ENCODE measurements at places on chromosomes 5 and 9.

DNA sequence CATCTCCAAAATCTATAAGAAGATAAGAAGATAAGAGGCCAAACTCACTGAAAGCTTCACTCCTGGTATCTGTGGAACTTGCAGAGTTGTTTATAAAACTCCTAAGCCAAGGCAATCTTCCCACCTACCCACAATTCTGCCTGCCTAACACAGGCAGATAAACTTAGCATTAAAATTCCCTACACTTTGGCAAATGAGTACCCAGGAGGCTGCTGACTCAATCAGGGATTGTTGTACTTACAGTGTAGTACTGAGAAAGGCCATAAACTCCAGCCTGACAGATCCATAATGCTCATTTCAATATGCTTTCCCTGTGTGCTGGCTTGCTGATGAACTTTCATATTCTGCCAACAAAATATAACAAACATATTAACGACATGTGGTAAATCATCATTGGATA lies 725.2 kb downstream of the BRINP1 start:
- no peak for DNase-seq

- DNase-seq: no peak
Observed at GRCh38 chr5:91272858-91273257, 110.3 kb downstream of the ARRDC3 start.

- DNase-seq: no peak
Observed at GRCh38 chr9:132154863-132155567, 6.8 kb upstream of the NTNG2 start.

- DNase-seq: no peak
Observed at GRCh38 chr5:127754259-127754658, 51.1 kb downstream of the CCDC192 start.

- DNase-seq: no peak
Observed at GRCh38 chr9:136732444-136733178, 10.1 kb downstream of the LCN10 start.

- no peak for DNase-seq
Observed at GRCh38 chr5:59264639-59265245, 628.8 kb downstream of the PDE4D start.

DNA sequence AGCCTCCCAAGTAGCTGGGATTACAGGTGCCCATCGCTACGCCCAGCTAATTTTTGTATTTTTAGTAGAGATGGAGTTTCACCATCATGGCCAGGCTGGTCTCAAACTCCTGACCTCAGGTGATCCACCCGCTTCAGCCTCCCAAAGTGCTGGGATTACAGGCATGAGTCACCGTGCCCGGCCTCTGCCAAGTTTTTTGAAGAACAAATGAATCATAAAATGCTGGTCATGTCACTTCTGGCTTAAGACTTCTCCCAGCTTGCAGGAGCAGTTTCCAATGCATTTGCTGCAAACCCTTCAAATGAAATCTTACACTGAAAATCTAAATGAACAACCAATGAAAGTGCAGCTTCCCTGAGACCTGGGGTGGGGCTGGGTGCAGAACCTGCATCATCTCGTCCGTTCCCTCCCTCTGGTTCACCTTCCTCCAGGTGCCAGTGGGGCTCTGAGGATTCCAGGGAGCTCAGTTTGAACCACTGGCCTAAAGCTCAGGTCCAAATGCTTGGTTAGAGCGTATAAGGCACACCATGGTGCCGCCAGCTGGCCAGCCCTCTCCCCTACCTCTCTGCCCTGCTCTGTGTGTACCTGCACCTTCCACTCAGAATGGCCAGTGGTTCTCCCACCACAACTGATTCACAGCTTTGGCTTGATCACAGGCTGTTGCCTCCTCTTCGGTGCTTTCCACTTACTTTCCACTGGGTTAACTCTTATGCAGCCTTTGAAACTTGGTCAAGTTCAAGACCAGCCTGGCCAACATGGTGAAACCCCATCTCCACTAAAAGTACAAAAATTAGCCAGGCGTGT lies 39.8 kb upstream of the FUBP3 start:
- DNase-seq: no peak

GRCh38 chr5:139566611-139567010 lies 5.5 kb downstream of the UBE2D2 start:
- no peak for DNase-seq

- DNase-seq: no peak
Observed at GRCh38 chr9:136665111-136665703, 2.5 kb downstream of the EGFL7 start.

DNA sequence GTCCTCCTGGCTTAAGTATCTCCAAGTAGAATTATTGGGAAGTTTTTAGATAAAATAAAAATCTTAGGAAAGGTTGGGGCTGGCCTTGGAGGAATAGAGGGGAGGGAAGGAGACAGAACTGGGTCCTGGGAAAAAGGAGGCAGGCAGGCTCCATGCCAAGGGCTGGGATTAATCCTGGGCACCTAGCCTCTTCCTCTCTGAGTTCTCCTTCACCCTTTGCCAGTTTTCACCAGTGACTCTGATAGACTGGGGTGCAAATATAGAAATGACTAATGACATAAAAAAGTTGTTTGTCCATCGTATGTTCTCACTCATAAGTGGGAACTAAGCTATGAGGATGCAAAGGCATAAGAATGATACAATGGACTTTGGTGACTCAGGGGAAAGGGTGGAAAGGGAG lies 81.9 kb downstream of the RMI1 start:
- DNase-seq: no peak

GRCh38 chr5:126438267-126438666 lies 15.1 kb downstream of the GRAMD2B start:
- no peak for DNase-seq

DNA sequence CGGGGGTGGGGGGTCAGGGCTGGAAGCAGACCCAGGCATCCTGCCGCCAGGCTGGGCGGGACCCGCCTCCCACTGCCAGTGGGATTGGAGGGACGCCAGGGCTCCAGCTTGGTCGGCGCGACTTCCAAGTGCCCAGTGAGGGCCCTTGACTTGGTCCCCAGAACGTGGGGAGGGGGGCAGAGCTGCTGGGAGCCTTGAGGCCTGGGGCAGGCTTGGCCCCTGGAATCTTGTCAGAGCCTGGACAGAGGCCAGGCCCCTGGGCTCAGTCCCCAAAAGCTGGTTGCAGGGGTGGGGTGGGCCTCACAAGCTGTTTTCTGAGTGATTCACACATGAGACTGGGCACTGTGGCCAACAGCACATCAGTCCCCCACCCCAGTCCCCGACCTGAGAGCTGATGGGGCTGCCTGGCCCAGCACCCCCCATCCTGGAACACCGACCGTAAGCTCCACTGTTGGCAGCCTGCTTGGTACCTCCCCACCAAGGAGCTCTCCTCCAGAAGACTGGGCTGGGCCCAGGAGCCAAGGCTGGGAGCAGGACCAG lies 526 bp downstream of the CLIC3 start:
- DNase-seq: no peak

DNA sequence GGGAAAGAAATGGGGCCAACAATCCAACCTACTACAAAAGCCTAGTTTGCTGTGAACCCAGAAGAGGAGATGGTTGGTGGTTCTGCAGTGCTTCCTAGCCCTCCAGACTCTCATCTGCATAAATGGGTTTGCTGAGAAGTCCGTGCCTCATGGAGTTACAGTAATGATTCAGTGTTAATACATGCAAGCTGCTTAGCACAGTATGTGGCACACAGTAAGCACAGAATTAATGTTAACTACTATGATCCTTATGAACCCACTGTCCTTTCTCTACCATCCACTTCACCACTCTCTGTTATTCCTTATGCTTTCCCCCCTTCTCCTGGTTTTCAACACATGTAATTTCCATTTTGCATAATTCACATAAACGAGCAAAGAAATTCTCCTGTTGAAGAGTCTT lies 100.0 kb downstream of the ACTBL2 start:
- DNase-seq: no peak

GRCh38 chr5:93717162-93717561 lies 24.2 kb downstream of the POU5F2 start:
- DNase-seq: no peak

DNA sequence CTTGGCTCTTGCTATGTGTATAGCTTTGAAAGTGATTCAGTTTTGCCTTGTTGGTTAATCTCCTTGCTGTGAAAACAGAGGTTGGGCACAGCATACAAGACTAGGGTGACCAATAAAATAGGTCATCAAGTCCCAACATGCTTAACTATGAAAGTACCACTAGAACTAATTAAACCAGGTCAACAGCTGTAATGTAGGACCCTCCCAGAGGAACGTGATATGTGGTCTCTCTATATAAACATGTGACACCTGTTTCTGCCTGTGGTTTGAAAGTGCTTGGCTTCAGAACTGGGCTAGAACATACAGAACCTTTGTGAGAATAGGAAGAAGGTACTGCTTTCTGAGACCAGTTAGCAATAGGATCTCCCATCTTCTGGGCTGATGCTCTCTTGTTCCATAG lies 297.1 kb downstream of the FBXL7 start:
- no peak for DNase-seq

GRCh38 chr9:134568811-134569210 lies 72.8 kb upstream of the COL5A1 start:
- no peak for DNase-seq

- DNase-seq: no peak
Observed at GRCh38 chr5:39870137-39870536, 445.4 kb upstream of the DAB2 start.

GRCh38 chr5:38060354-38060753 lies 198.0 kb upstream of the EGFLAM start:
- DNase-seq: no peak
